ENCODE measurements at places on chromosomes 7 and 10. TPM values are rescaled to one million over a fixed set of nuclear protein-coding genes. Genes with fewer than 3 reads are reported as not detected.
A peak's percentile ranks its signal among the peaks of the same experiment; 100 is the strongest.

Gene NDUFB8
- total RNA-seq = 284 TPM

Gene UCN3
- total RNA-seq = not detected

Gene CRHR2
- 2.4 TPM for total RNA-seq

Gene CCL24
- total RNA-seq = not detected

Gene MCM10
- total RNA-seq = 5.0 TPM

- no peak overlapping the region for H3K27ac ChIP-seq
- no peak overlapping the region for H3K4me3 ChIP-seq
- DNase-seq = no peak
Measured at GRCh38 chr7:102323914-102324195, 32.4 kb downstream of the SPDYE6 start.

- peaks cover 21% of the 10 kb centered on the region for H3K4me1 ChIP-seq
- DNase-seq = no peak
- H3K27ac ChIP-seq = no peak overlapping the region
- H3K27me3 ChIP-seq = peaks cover 6% of the 10 kb centered on the region
Measured at GRCh38 chr7:43247757-43248156, 135.3 kb downstream of the HECW1 start.

DNA sequence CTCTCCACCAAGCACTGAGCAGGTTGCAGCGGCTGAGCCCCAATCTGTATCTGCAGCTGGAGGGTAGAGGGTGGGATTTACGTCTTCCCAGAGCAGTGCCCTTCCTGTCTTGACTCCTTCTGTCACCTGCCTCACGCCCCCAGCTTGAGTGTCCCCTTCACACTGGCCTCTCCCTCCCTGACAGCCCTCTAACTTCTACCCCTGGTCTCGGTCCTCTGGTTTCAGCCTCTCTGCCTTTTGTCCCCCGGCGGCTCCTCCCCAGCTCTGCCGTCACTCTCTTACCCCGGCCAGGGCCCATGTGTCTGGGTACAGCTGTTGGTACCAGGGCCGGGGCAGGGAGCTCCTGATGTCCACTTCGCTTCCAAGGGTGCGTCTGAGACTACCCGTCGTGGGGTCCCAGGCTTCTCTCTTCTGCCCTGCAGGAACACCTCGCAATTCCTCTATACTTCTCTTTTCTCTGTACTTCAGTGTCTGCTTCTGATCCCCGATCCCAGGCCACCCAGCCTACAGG is 654 bp downstream of the MUC3A start:
- no peaks in the 10 kb centered on the region for H3K36me3 ChIP-seq
- H3K27ac ChIP-seq = no peak overlapping the region
- H3K4me3 ChIP-seq = no peak overlapping the region
- DNase-seq = peak; percentile 23
- peaks cover 2% of the 10 kb centered on the region for H3K4me1 ChIP-seq
- H3K27me3 ChIP-seq = peaks cover 2% of the 10 kb centered on the region

GRCh38 chr7:138247568-138248333 is 171.5 kb downstream of the AKR1D1 start:
- H3K27me3 ChIP-seq = no peaks in the 10 kb centered on the region
- H3K27ac ChIP-seq = no peak overlapping the region
- no peak for DNase-seq
- H3K36me3 ChIP-seq = no peaks in the 10 kb centered on the region

- no peak overlapping the region for H3K4me3 ChIP-seq
- no peaks in the 10 kb centered on the region for H3K36me3 ChIP-seq
- no peak overlapping the region for H3K27ac ChIP-seq
- H3K4me1 ChIP-seq = no peaks in the 10 kb centered on the region
Measured at GRCh38 chr7:138388673-138389491, 71.2 kb upstream of the TRIM24 start.

DNA sequence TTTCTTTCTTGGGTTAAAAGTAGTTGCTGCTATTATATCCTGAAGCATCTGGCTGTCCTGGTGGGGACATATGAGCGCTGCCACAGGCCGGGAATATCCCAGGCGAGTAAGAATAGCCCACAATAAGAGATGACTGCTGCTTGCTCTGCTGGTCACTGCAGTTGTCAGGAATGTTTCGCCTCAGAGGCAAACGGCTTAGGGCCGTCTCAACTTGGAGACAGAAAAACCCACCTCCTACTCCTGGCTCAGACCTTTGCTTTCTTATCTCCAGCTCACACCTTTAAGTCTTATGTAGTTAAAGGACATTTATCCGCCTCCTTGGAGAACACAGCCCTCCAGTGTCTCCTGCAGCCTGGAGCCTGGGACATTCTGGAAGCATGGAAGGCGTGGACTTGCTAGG is at the start of gene GJD4:
Gene GJD4, plus strand, starts transcription at position 151 of the 400 bp plus-strand sequence. Its CDS starts 227 bp downstream, at position 378.
- peaks cover 14% of the 10 kb centered on the region for H3K36me3 ChIP-seq
- no peak within 1 kb of the TSS for H3K27ac ChIP-seq
- no peaks in the 10 kb centered on the region for H3K4me1 ChIP-seq
- no peak for DNase-seq
- no peak within 1 kb of the TSS for H3K4me3 ChIP-seq
